CD4-positive, alpha-beta T cell treated with Interleukin-10 for 1 hour (primary cell): ENCODE measurements at places on chromosomes 5 and 9.

DNA sequence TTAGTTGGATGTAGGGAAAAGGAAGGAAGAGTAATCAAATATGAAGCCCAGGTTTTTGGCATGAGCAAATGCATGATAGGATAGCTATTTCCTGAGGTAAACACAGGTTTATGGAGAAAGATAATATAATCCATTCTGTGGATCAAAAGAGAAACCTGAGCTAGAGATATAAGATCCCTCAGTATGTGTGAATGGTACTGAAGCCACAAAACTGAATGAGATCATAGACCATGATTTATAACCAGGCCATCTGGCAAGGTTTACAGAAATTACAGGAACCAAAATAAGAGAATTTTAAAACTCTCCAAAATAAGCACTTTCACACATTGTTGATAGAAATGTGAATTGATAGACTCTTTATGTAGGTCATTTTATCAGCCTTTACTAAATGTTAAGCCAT is 28.7 kb upstream of the ECM2 start:
- no peak for DNase-seq

GRCh38 chr9:136695435-136695895 is 8.2 kb upstream of the AGPAT2 start:
- no peak for DNase-seq

- DNase-seq = no peak
Measured at GRCh38 chr5:66442951-66443445, 153.2 kb upstream of the MAST4 start.

GRCh38 chr5:54753034-54753433 is 232.4 kb downstream of the ESM1 start:
- DNase-seq = peak; percentile 41

DNA sequence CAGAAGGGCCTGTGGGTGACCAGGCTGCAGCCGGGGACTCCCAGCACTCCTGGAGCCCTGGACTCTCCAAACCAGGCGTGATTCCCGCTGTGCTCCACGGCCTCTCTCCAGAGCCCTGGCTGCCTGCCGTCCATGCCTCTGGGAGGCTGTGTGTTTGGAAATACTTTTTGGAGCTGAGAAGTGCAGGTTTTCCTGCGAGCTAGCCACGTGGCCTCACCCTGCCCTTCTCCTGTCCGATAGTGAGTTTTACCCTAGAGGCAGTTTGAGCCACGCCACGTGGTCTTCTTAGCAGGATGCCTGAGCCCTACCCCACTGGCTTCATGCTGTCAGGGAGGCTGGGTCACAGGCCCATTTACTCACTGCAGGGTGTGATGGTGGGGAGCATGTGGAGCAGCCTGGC is 71.3 kb downstream of the COL5A1 start:
- DNase-seq = no peak

GRCh38 chr5:35483780-35484179 is 133.9 kb upstream of the SPEF2 start:
- no peak for DNase-seq

- no peak for DNase-seq
Measured at GRCh38 chr5:88842784-88843183, 40.2 kb downstream of the MEF2C start.

- DNase-seq = no peak
Measured at GRCh38 chr5:80619086-80619485, 35.4 kb upstream of the MSH3 start.

GRCh38 chr5:33857037-33857436 is 34.8 kb downstream of the ADAMTS12 start:
- DNase-seq = no peak

DNA sequence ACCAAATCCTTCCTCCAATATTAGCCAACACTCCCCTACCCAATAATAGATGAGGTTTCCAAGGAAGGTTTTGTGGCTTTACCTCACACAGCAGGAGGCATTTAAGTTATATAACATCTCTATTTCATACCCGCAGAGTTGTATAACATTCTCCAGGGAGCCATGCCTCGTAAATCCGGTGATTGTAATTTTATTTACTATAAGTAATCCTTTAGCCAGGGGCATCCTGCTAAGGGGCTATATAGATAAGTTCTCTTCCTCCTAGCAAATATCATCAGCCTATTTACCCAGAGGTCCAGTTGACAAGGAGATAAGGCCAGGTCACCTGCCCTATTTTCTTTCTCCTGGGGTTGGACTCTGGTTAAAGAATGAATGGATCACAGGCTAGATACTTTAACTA is 2051.0 kb downstream of the EFNA5 start:
- DNase-seq = no peak

GRCh38 chr5:111628901-111629300 is 116.6 kb upstream of the STARD4 start:
- no peak for DNase-seq

DNA sequence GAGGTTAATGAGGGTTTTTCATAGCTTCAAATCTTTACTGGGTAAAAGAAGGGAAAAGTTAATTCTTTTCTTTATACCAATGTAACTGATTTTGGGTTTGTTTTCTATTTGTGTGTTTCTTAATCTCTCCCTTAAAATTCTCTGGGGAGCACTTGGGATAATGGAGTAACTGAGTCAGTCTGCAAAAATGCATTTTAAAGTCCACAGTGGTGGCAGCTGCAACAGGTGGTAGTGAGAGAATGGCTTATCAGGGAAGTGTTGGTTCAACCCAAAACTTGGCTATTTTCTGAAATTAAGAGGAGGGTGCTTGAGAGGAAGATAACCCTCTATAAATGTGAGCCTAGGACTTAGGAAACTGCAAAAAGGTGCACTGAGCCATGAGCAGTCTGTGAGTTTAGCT is 39.9 kb upstream of the ASTN2 start:
- no peak for DNase-seq

DNA sequence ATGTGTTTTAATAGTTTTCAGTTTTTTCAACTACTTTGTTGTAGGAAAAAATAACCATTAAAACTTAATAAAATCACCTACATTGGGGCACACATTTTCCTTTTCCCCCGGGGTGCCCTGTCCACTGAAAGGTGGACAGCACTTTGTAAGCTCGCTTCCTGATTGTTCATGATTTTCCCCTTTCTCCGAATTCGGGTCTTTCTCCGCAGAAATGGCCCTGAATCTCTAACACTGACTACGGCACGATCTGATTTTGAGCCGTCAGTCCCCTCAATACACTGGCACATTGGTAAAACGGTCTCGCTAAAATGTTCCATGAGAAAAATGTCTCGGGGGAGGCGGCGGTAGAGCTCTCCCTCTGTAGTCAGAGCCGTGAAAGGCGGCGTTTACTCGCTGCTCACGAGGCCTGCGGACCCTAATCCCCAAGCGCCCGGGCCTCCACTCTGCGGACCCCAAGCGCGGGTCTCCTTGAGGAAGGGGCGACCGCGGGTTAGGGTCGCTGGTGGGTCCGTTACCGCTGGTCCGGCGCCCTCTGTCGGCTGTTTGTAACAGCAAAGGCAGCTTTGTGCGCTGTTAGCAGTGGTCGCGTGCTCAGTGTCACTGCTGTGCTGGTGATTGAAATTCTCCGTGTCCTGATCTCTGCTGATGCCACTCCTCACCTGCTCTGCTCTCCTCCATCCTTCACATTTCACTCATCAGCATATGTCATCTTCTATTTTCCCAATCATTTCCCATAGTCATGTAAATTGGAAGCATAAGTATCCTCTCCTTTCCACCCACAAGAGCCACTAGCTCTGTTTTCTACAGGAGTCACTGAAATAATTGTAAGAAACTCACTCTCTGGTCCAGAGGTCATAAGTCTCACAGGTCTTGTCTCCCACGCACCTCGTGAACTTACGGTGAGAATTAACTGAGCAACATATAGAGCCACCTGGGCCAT is 10.8 kb upstream of the IFNA2 start:
- peak; percentile 59 for DNase-seq

DNA sequence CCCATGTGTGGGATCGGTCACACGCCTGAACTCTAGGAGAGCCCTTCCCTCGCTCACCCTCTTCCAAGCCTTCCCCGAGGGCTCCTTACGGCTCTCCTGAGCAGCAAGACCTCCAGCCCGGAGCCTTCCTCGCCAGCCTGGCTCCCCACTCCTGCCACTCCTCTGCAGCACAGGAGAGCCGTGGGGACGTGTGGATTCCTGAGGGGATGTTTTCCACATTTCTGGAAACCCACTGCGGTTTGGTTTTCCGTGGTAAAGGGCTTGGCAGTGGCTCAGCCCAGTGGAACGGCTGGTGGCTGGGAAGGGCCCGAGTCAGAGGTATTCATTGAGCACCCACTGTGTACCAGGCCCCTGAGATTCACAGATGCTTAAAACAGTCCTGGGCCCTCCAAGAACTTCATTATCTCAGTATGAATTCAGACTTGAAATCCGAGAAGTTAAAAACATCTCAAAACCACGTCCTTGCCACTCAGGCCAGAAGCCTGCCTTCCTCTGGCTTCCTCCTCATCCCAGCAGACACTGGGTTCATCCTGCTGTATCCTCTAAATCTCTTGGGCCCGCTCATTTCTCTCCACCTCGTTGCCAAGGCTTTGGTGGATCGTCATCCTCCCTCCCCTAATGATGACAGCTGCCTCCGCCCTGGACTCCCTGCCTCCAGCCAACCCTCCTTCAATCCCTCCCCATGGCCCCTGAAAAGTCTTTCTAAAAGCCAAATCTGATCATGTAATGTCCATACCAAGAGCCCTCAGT is 109.6 kb downstream of the FGF18 start:
- DNase-seq = no peak

- DNase-seq = no peak
Measured at GRCh38 chr5:106481374-106481773, 1189.4 kb downstream of the EFNA5 start.

DNA sequence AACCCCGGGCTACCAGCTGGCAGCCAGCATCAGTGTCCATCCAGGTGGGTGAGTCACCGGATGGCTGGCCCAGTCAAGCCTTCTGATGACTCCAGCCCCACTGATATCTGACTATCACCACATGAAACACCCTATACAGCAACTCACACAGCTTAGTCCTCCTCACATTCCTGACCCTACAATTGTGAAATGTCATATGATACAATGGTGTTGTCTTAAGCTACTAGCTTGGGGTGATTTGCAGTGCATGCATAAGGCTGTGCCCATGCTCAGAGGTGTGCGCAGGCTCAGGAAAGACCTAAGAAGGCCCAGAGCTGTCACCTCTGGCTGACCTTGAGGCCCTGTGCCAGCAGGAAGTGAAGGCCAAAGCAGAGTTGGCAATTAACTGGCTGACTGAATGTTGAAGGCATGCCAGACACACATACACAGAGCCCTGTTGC is 21.5 kb upstream of the SEMA4D start:
- no peak for DNase-seq

DNA sequence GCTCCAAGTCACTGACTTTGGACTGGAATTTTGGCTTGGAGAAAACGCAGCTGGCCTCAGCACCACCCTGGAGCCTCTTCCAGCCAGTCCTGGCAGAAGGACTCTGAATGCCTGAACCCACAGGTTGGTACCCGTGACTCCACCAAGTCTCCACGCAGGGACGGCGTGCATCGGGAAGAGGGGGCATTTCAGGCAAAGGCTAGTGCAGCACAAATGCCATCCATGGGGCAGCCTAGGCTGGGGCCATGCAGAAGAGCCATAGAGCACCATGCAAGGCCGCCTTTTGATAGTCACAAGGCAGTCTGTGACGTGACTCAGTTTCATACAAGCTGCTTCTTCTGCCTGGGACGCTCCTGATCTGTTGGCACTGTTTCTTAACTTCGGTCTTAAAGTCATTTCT is 28.0 kb downstream of the GDNF start:
- no peak for DNase-seq

DNA sequence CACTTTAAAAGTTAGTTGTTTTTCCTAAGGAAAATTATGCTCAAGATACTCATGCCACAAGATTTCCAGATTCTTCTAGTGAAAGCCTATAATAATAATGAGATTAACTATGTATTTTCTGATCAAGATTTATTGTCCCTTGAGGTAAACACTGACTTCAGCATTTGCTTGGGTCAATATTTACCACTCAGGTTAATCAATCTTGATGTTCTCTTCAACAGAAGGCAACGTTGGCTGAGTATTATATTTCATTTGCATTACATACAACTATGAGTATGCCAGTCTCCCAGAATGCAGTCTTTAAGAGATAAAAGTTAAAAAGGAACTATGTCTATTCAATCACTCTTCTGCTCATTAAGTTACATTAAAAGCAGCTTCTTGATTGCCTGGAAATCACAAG is 115.6 kb downstream of the GPR21 start:
- DNase-seq = no peak

GRCh38 chr5:81768935-81769452 is 18.1 kb upstream of the SSBP2 start:
- DNase-seq = no peak

DNA sequence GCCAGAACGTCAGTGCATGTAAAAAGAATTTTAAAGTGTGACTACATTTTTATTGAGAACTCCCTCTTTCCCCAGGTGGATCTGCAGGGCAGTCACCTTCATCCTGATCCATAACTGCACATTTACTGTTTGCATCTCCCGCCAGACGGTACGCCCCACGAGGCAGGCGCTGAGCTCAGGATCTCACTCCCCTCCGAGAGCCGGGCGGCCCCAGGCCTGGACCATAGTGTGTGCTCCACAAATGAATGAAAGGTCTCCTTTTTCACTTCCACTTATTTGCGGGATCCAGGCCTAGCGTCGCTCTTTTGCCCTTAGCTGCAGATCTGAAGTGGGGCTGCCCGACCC is 378 bp downstream of the DROSHA start:
- peak; percentile 15 for DNase-seq

GRCh38 chr9:77543131-77543822 is 104.8 kb downstream of the GNA14 start:
- DNase-seq = no peak

- no peak for DNase-seq
Measured at GRCh38 chr5:161660806-161661205, 24.7 kb upstream of the GABRA6 start.

- no peak for DNase-seq
Measured at GRCh38 chr5:2005101-2006041, 122.6 kb upstream of the IRX4 start.

DNA sequence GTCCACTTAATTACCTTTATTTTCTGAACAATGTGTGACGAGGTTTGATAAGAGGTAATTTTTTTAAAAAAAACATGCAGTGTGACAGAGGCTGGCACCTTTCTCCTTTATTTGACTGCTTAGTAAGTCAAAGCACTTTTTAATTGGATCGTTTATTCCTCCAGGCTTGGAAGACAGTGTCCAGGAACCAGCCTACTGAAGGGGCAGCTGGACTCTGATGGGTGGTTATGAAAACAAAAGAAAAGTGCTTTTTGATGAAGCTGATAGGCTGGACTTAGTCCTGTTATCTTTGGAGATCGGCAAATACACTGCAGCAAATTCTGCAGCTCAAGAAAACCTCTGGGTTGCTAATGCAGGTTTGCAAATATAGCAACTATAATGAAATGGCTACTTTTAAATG is 141.7 kb downstream of the DCP2 start:
- no peak for DNase-seq

- no peak for DNase-seq
Measured at GRCh38 chr9:107109324-107109723, 173.8 kb upstream of the RAD23B start.

DNA sequence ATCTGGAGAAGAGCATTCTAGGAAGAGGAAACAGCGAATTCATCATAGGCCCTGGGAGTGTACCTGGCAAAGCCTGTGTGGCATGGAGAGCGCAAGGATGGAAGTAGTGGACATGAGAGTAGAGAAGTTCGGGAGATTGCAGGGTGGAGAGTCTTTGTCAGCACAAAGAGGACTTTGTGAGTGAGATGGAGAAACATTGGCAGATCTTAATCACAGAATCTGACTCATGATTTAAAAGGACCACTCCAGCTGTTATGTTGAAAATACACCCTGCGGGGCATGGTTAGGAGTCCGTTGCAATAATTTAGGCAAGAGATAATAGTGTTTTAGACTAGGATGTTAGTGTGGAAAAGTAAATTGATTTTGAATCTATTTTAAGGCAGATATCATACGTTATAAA is 116.9 kb downstream of the HACD4 start:
- no peak for DNase-seq

GRCh38 chr5:76046741-76047140 is 36.4 kb upstream of the SV2C start:
- DNase-seq = no peak
